Effector CD4-positive, alpha-beta T cell (primary cell): ENCODE measurements at places on chromosomes 2 and 18.

DNA sequence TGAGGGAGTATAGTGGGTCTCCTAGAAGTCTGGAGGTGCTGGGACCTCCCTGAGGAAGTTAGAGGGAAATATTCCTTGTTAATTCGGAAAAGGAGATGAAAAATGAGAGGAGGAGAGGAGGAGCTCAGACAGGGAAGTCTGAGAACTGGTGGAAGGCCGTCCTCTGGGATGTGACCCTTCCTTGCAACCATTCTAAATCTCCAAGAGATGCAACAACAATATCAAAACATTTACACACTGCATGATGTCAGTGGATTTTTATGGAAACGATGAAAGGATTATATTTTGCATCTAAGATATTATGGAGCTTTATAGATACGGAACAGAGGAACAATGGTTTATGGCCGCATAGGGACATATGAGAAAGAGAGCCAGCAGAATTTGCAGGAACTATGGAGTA is 49.8 kb upstream of the COBLL1 start:
- no peak for DNase-seq

GRCh38 chr2:68418419-68418818 is 48.7 kb downstream of the FBXO48 start:
- DNase-seq: no peak

DNA sequence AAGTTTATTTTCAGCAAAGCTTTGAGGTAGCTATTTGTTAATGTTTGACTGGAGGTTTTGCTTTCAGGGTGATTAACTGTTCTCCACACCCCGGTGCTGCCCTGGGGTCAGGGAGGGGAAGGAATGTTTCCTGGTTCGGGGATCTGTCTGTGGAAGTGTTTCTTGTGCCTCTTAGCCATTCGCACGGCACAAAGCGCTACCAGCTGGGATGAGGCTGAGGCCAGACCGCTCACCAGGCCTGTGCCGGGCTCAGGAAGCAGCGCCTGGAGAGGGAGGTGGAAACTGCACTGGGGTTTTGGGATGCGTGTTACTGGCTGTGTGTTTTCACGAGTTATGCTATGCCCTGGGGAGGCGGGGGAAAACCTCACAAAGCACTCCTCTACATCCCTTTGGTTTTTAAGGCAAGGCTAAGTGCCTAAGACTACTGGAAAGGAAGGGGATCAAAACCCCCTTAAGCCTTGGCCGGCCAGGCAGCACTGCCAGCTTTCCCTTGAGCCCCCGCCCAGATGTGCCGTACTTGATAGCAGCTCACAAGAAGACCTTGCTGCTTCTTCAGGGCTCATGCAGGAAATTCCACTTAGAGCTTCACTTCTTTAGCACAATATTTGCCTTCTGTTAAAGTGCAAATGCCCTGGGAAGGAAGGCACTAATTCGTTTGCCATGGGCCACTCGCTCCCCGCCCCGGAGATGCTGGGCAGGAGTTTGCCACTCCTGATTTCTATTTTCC is 65.7 kb upstream of the CNGA3 start:
- DNase-seq: no peak

- no peak for DNase-seq
Measured at GRCh38 chr2:203583084-203583695, 48.1 kb upstream of the RAPH1 start.

GRCh38 chr2:236728916-236729670 is 159.5 kb downstream of the ACKR3 start:
- DNase-seq: no peak

DNA sequence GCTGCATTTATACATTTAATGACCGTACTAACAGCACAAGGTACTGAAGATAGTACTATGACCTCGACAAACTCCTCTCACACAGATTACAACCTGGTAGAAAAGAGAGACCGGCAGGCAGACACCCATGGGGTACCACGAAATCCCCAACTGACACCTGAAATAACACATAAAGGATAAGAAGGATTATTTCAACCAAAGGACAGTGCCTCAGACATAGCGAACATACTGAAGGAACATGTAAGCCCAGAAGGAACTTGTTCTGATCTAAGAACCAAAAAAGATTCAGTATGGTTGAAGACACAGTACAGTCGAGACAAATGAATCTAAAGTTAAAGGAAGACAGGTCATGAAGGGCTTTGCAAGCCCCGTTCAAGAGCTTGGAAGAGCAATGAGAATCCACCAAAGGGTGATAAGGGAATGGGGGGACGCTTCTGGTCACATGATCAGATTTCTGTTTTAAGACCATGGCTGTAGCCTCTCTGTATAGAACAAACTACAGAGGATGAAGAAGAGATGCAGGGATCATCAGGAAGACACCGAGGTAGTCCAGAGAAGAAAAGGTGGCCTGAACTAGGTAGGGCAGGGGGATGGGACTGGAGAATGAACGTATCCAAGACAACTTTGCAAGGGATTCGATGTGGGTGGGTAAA is 902 bp downstream of the MCFD2 start:
- no peak for DNase-seq

DNA sequence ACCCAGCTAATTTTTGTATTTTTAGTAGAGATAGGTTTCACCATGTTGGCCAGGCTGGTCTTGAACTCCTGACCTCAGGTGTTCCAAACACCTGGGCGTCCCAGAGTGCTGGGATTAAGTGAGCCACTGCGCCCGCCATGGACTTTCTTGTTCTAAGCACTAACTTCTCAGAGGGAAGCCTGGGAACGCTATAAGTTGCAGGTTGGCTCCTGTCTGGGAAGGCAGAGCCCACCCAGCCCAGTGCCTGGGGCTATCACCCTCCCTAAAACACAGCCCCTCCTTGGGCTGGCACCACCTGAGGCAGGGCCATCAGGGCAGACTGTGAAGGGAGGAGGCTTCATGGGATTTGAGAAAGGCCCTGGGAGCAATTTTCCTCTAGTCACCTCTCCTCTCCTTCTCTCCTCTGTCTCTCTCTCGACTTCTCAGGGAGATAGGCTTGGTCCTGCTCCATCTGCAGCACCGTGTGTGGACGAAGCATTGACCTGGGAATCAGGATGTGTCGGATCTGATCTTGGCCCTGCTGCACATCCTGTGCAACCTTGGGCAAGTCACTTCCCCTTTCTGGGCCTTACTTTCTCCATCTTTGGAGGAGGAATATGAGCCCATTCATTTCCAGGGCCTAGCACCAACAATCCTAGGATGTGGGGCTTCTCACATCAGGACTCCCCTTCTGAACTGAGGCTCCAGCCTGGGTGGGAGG is 10.9 kb downstream of the PSD4 start:
- DNase-seq: no peak

- no peak for DNase-seq
Measured at GRCh38 chr2:2890246-2890645, 487.4 kb downstream of the EIPR1 start.

GRCh38 chr2:173161040-173161439 is 85.4 kb downstream of the MAP3K20 start:
- no peak for DNase-seq

GRCh38 chr2:36456227-36457175 is 100.9 kb downstream of the CRIM1 start:
- DNase-seq: no peak

DNA sequence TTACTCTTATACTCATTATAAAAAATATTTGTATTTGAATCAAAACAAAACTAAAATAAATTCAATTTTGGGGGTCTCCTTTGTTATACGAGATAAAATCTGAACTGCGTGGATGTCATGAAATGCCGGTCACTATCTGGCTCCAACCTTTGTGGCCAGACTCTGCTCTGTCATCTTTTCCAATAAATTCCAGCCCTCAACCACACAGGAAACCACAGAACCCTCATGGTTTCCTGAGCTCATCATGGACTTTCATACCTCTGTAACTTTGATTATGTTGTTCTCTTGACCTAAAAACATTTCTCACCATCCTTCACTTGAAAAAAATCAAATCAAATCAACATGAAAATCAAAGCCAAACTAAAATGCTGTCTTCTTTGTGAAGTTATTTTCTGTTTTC is 724.7 kb downstream of the METTL4 start:
- DNase-seq: no peak

DNA sequence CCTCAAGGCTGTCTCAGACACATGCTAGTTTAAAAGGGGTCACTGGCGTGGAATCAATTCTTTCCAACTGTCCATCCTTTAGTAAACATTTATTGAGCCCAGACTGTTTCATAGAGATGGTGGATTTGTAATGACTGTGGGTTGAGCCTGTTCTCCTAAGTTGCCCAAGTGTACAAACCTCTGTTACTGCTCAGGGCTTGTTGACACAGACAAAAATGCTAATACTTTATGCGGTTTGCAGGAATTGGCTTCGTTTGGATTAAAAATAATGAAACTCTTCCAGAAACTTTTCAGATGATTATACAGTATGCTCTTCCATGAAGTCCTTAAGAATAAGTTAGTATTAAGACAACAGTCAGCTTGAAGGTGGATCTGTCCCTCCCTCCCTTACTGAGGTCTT is 83.6 kb upstream of the MGAT5 start:
- no peak for DNase-seq

DNA sequence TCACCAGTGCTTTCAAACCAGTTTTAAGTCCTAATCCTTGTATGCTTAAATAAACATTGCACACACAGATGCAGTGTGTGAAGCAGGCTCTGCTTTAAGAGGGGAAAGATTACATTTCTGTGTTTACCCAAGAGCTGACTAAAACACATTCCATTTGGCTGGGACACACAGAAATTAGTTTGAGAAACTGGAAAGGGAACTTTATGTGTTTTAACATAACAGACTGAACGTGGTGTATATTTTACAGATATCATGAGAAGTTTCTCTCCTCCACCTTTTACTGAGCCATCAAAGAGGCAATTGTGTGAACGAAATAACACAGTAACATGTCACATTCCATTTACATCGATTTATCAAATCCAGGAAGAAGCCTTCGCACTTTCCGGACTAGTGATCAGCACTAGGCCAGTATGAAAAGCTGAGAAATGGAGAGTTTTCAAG is 121.8 kb downstream of the MAIP1 start:
- no peak for DNase-seq

DNA sequence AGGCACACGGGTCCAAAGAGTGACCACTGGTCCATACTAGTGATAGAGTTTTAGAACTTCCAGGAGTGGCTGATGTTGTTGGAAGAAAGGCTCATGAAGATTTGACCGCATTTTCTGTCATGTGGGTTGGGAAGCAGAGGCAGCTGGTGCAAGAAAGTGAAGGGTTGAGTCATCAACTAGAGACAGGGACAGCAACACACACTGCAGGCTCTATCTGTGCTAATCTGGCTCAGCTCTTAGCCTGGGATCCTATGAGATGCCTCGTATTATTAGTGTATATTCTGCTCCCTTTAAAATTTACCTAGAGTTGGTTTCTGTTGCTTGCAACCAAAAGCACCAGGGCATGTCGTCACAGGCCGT is 2.5 kb upstream of the SH3RF3 start:
- DNase-seq: no peak

- DNase-seq: no peak
Measured at GRCh38 chr2:127061375-127062273, 45.3 kb downstream of the BIN1 start.

DNA sequence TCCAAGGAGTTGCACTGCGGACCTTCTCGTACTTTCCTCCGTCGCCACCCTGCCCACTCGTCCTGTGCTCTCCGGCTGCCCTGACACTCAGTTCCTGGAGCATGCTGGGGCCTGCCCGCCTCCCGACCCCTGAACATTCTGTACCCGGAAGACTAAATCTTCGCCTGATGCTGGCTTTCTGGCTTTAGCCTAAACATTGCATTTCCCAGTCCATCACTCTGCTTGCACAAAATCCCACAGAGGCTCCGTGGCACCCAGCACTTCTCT is 550 bp upstream of the SFXN5 start:
- DNase-seq: no peak

DNA sequence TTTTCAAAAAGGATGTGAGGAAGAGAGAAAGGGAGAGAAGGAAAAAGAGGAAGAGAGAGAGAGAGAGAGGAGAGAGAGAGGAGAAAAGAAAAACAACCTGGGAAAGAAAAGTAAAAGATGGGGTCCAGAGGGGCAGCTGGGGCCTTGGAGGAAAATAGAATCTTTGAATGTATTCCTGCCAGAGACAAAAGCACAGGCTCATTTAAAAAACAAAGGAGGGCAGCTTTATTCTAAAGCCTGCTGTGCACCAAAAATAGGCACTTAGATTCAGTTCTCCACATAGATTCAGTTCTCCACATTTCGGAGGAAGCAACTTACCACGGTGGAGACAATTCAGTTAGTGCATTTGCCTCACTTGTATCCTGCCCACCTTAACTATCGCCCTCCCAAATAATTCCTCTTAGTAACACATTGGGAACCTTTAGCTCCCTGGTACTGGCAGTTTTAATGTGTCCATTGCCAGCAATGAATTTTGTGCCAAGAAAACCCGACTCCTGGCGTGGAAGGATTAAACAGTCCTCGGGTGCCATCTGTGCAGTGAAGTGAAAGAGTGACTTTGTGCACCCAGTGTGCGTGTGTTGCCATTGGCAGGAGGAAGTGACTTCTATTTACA is 71.3 kb downstream of the DPP4 start:
- no peak for DNase-seq

- no peak for DNase-seq
Measured at GRCh38 chr2:424306-425171, 136.6 kb upstream of the ALKAL2 start.

- no peak for DNase-seq
Measured at GRCh38 chr2:16240402-16240801, 300.1 kb downstream of the MYCN start.

- no peak for DNase-seq
Measured at GRCh38 chr2:72415781-72416475, 268.3 kb upstream of the CYP26B1 start.
